ENCODE measurements at places on chromosomes 2 and 18. TPM values are rescaled to one million over a fixed set of nuclear protein-coding genes. Genes with fewer than 3 reads are reported as not detected.

LHCGR gene
- 0.07 TPM for polyA plus RNA-seq

DQX1 gene
- not detected for polyA plus RNA-seq

CNNM4 gene
- polyA plus RNA-seq, result 10.4 TPM

LPIN1 gene
- 15.3 TPM for polyA plus RNA-seq

NCL gene
- polyA plus RNA-seq, result 122 TPM

AKAIN1 gene
- not detected for polyA plus RNA-seq

CARF gene
- polyA plus RNA-seq, result 2.8 TPM

SNRNP27 gene
- 61.4 TPM for polyA plus RNA-seq

ADD2 gene
- 0.45 TPM for polyA plus RNA-seq

APCDD1 gene
- 18.2 TPM for polyA plus RNA-seq

SRSF7 gene
- polyA plus RNA-seq, result 51.1 TPM

GULP1 gene
- polyA plus RNA-seq, result 3.5 TPM

INO80B gene
- 16.8 TPM for polyA plus RNA-seq

NEU4 gene
- polyA plus RNA-seq, result 0.68 TPM

GCKR gene
- polyA plus RNA-seq, result 0.50 TPM

OXER1 gene
- 0.68 TPM for polyA plus RNA-seq

SMYD1 gene
- 96.1 TPM for polyA plus RNA-seq

FAM124B gene
- polyA plus RNA-seq, result 0.61 TPM

CAPN14 gene
- 0.07 TPM for polyA plus RNA-seq

CROCC2 gene
- not detected for polyA plus RNA-seq

MC5R gene
- not detected for polyA plus RNA-seq

SULT1C2 gene
- 0.27 TPM for polyA plus RNA-seq

STPG4 gene
- polyA plus RNA-seq, result not detected

REG3A gene
- 0.41 TPM for polyA plus RNA-seq

VSNL1 gene
- 36.8 TPM for polyA plus RNA-seq

OTOS gene
- not detected for polyA plus RNA-seq

CNDP1 gene
- polyA plus RNA-seq, result 0.05 TPM

TWIST2 gene
- 6.3 TPM for polyA plus RNA-seq

DLX2 gene
- not detected for polyA plus RNA-seq

RBKS gene
- 3.4 TPM for polyA plus RNA-seq

STAT4 gene
- 13.0 TPM for polyA plus RNA-seq

VAMP8 gene
- polyA plus RNA-seq, result 24.9 TPM

IL1R2 gene
- 1.9 TPM for polyA plus RNA-seq

IL1RL1 gene
- 5.7 TPM for polyA plus RNA-seq

SIX3 gene
- polyA plus RNA-seq, result not detected

MROH2A gene
- polyA plus RNA-seq, result not detected

ZNF532 gene
- polyA plus RNA-seq, result 21.1 TPM

RAX gene
- not detected for polyA plus RNA-seq

RAB31 gene
- 9.1 TPM for polyA plus RNA-seq

CTAGE1 gene
- 0.07 TPM for polyA plus RNA-seq

SLC39A10 gene
- 4.3 TPM for polyA plus RNA-seq

BOLL gene
- 0.11 TPM for polyA plus RNA-seq

LRRC30 gene
- polyA plus RNA-seq, result not detected

AQP12B gene
- not detected for polyA plus RNA-seq

PRKAG3 gene
- polyA plus RNA-seq, result 0.07 TPM

TPRKB gene
- 74.1 TPM for polyA plus RNA-seq
